Mesenchymal stem cell (in vitro differentiated cells and primary cell): ENCODE measurements at places on chromosomes 1 and 21.

DNA sequence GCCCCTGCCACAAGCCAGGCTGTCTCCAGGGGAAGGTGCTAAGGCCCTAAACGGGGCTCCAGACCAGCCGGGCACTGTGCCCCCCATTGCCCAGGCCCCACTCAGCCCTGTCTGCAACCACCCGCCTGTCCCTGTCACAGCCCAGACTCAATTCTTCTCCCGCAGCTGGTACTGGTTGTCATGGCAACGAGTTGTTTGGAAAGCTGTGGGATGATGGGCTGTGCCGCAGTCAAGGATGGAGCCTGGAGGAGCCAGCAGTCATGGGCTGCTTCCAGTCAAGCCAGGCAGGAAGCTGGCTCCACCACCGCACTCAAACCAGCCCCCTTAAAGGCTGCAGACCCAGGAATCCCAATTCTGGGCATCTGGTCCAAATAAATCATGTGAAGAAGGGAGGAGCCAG lies 4.2 kb downstream of the SPOCD1 start:
- DNase-seq: peak; percentile 70

- DNase-seq: no peak
Observed at GRCh38 chr21:43370888-43371570, 55.9 kb downstream of the SIK1 start.

DNA sequence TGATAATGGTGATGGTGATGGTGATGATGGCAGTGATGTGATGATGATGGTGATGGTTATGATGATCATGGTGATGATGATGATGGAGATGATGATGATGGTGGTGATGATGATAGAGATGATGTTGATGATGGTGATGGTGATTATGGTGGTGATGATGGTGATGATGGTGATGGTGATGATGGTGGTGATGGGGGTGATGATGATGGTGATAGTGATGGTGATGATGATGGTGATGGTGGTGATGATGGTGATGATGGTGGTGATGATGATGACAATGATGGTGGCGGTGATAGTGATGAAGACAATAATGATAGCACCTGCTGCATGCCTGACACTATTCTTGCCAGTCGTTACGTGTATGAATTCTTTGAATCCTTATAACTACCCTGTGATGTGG lies 317.9 kb upstream of the AJAP1 start:
- no peak for DNase-seq

DNA sequence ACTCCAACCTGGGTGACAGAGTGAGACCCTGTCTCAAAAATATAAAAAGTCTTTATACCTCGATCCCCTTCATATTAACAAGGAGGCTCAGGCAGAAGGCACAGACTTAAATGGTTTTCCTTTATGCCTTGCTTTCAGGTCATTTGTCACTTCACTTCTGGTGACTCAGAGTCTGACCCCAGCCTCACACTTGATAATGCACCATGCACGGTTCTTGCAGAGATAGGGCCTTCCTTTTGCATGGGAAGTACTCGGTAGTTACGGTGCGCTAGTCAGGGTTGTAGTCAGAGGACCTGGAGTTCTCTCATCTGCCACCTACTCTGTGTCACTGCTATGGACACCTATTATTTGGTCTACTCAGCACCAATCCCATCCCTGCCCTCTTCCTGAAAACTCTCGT lies 43.6 kb upstream of the BMP8B start:
- DNase-seq: no peak

DNA sequence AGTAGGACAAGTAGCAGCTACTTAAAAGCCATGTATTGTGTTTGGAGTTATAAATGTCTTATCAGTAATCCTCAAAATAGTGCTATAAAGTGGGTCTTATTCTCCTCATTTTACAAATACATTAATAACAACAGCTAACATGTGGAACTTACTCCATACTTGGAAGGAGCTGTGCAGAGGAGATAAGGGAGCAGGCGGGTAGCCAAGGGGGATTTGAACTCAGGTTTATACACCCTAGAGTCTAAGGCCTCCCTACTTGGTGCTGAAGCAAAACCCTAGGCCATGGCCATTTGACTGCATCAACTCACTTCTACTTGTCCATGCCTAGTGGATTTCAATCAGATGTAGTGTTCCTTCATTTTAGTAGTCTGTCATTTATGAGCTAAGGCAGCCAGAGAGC lies 72.1 kb downstream of the LMO4 start:
- no peak for DNase-seq

GRCh38 chr1:88175631-88176226 lies 508.3 kb upstream of the PKN2 start:
- peak; percentile 11 for DNase-seq

DNA sequence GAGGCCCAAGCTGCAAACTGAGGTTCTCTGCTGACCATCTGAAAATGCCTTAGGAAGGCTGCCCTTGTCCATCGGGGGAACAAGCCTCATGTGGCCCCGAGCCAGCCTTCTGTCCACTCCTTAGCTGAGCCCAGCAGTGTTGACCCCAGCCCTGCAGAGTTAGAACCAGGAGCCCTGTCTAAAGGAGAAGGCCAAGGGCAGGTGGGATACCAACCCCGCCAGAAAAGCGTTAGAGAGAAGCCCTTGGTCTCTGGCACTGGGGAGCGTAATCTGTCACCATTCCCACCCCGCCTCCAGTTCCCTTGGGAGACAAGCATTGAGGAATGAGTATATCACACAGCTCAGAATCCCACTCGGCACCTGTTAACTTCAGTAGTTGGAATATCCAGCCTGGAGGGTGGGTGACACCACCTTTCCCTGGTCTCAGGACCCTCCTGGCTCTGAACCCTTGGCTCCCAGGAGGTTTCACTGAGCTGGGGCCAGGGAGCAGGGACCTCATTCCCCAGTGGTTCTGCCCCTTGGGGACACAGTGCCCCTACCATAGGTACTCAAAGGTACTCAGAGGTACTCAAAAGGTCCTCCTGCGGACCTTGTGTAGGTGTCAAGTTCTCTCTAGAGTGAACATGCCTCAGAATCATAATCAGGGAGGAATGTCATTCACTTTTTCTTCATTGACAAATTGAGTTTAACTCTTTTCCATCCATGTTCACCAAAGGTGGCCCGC lies 16.4 kb downstream of the ETS2 start:
- no peak for DNase-seq

GRCh38 chr1:113674591-113674990 lies 84.7 kb downstream of the PHTF1 start:
- no peak for DNase-seq

DNA sequence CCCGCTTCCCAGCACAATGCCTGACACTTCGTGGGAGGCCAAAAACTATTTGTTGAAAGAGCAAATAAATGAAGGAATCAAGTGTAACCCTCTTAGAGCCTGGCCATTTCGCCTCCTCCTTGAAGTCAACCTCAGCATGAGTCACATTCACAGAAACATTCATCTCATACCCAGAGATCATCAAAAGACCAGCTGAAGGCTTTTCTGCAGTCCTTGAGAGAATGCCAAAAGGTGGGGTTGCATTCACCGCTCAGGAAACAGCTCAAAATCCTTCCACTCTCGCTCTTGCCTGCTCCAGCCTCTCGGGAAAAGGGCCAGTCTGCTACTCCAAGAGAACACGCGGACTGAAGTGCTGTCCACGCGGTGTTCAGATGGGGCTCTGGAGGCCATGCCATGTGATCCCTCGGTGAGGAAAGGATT lies 90.0 kb downstream of the VWA5B1 start:
- peak; percentile 40 for DNase-seq
